ENCODE measurements at places on chromosomes 4 and X.

- no peak for DNase-seq
These were observed 52.0 kb downstream of the HMX1 start for GRCh38 chr4:8819473-8820177.

DNA sequence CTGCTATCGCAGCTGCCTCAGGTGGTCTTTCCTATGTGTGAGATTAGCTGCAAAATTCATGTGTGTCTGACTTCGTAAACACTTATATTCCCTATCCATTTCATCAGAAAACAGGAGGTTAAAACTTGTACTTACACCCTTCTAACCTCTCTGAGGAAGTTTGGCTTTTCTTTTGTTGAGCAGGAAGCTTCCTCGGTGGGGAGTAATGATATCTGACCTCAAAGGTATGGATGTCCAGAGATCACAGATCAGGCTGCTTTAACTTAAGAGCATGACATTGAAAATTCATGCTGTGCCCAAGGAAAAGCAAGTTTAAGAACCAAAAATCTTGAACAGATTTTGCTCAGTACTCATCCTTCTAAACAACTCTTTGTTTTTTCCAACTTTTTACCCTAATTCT lies 429.1 kb downstream of the STIM2 start:
- DNase-seq: no peak

- no peak for DNase-seq
These were observed 67.0 kb upstream of the MSX1 start for GRCh38 chr4:4792466-4792865.

- no peak for DNase-seq
These were observed 9.1 kb upstream of the VCX3B start for GRCh38 chrX:8455557-8455956.

- DNase-seq: no peak
These were observed 70.8 kb upstream of the PGRMC2 start for GRCh38 chr4:128358231-128358912.

GRCh38 chrX:106246511-106246910 lies 78.4 kb downstream of the PWWP3B start:
- DNase-seq: no peak

- DNase-seq: no peak
These were observed 2542.7 kb downstream of the PCDH7 start for GRCh38 chr4:33262824-33263223.

All from NCI-H526 (cell line).